ENCODE measurements at places on chromosomes 3 and 15.

DNA sequence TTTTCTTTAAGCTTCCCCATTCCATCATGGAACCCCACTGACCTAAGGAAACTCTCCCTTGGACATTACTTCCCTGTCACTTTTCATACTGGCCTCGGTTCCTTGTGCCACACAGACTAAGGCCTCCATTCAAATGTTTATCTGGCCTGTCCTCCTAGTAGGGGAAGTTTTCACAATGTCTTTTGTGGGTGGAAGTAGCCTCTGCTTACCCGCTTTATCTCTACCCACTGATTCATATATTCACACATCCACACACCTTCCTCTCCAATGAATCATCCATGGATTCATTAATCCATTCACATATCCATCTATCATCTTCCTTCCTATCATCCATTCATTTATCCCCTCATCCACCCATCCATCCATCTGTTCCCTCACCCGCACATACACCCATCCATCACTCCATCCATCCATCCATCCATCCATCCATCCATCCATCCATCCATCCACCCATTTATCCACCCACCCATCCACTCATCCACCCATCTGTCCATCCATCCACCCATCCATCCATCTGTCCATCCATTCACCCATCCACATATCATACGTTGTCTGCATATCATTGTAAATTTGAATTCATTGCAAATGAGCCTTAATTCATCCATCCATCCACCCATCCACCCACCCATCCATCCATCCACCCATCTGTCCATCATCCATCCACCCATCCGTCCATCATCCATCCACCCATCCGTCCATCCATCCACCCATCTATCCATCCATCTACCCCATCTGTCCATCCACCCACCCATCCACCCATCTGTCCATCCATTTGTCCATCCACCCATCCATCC is 49.1 kb downstream of the IQSEC1 start:
- DNase-seq = no peak

DNA sequence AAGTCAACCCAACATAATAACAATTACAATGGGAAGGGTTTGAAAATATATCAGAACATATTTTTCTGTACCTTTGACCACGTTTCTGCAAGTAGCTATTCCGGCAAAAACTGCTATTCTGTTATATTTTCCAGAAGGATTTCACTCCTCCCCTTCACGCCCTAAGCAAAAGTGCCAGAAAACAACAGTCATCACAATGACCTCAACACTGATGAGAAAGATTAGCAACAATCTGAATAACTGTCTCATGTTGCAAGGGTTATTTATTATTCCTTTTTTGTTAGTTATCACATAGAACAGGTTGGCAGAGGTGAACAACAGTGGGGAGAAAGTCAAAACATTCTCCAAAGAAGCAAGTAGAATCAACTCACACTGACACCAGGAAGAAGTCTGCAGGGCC is 269.4 kb upstream of the ARRDC4 start:
- DNase-seq = no peak

DNA sequence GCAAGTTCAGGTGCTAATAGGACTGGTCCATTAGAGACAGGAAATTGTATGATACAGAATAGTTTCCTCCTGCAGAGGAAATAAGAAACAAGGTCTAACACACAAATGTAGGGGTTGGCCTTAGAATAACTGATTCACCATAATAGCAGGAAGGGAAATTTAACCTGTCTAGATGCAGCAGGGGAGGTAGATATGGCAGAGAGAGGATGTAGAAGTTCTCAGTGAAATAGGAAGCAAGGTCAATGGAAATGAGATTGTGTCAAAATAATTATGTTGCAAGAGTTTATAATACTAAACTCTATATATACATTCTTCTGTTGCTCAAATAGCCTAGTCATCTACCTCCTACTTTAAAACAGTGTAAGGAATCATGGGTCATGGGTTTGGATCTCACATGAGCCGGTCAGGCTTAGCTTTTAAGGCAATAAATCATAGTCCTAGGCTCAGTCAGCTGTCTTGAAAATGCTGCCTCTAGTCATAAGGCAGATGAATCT is 17.0 kb downstream of the BCL2A1 start:
- no peak for DNase-seq

DNA sequence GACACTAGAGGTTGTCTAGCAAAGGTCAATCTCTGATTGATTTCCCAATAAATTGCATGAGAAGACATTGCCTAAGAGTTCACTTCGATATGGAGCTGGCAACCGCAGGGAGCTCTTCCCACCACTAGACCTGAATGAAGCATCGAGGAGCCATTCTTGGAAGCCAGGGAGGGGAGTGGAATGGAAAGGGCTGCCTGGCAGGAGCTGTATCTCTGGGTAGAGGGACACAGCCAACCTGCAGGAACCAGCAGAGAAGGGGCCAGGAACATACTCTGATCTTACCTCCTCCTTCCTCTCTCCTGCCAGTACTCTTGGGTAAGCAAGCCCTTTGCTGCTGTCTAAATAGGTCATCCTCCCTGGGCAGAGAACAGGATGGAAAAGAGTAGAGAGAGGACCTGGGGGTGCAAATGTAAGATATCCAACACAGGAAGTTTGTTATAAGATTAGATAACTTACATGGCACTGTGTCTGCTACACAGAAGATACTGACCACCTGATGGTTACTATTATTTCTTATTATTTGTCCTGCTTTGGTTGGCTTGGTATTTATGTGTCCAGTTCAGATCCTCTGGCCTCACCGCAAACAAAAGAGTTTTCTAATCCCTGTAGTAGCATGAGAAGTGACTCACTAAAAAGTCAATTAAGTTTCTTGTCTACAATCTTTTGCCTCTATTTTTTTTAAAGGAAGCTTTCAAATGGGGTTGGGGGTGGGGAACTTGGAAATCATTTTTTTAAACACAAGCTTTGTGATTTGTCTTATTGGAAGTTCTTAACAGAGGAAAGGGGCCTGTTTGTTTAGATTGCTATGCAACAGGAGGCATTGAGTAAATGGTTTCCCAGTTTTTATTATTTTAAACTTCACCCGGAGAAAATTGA is 156.7 kb upstream of the TSC22D2 start:
- no peak for DNase-seq
